ENCODE measurements at places on chromosomes 3 and 15.

- DNase-seq = no peak
Measured at GRCh38 chr3:51931756-51932155, 9.9 kb downstream of the RRP9 start.

GRCh38 chr15:89801471-89802195 lies 13.0 kb downstream of the ANPEP start:
- DNase-seq = no peak

- no peak for DNase-seq
Measured at GRCh38 chr15:32688151-32688639, 29.6 kb upstream of the GREM1 start.

- DNase-seq = no peak
Measured at GRCh38 chr3:101325393-101326134, 5.2 kb upstream of the IMPG2 start.

- DNase-seq = no peak
Measured at GRCh38 chr3:120506828-120507774, 56.3 kb upstream of the FSTL1 start.

DNA sequence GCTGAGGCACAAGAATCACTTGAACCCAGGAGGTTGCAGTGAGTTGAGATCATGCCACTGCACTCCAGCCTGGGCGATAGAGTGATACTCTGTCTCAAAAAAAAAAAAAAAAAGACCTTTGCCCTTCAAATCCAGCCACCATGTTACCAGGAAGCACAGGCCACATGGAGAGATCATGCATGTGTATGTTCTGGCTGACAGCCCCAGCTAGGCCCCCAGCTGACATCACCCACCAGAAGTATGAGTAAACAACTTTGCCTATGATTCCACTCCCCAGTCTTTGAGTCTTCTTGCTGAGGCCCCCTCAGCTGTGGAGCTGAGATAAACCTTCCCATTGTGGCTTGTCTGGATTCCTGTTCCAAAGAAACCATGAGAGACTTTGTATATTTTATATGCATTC lies 3.3 kb upstream of the ARIH2 start:
- no peak for DNase-seq

GRCh38 chr3:21642433-21642832 lies 108.6 kb downstream of the ZNF385D start:
- DNase-seq = no peak

DNA sequence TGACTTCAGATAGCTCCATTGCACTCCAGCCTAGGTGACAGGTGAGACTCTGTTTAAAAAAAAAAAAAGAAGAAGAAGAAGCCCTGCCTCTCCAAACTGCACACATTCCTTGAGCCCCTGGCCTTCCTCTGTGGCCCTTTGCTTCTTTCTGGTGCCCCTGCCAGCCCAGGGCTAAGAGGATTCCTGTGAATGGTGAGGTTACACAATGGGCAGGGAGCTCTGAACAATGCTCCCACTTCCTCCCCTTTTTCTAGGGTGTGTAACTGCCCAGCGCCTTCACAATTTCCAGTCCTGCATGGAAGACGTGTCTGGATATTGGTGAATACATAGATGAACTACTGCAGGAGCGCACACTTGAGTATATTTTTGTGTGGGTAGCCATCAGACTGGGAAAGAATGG lies 3.6 kb upstream of the AMOTL2 start:
- DNase-seq = no peak

- DNase-seq = no peak
Measured at GRCh38 chr15:96312641-96313335, 17.7 kb upstream of the NR2F2 start.

DNA sequence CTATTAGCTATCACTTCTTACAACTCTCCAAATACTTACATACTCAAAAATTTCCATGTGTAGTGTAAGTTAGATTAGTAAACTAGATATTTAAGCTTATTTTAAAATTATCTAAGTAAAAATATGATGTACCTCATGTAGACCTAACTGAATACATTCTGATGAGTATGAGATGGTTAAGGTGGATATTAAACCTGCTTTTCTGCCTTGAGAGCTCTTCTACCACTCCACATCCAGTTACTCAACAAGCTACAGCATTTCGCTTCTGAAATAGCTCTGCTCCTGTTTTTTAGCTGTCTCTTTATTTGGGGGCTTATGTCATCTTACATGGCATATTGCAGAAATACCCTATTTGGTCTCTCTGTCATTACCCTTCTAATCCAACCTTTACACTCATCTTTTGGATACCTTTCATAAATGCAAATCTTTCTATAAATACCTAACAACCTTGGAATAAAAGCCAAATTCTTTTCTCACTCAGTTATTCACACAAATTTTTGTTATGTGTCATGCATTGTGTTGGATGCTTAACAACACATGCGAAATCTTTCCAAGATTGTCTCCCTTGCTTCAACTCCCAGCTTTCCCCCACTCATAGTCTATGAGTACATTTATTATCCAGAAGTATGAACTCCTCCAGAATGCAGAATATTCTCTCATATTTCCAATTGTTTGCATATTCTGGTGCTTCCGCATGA lies 92.0 kb downstream of the ALCAM start:
- no peak for DNase-seq

DNA sequence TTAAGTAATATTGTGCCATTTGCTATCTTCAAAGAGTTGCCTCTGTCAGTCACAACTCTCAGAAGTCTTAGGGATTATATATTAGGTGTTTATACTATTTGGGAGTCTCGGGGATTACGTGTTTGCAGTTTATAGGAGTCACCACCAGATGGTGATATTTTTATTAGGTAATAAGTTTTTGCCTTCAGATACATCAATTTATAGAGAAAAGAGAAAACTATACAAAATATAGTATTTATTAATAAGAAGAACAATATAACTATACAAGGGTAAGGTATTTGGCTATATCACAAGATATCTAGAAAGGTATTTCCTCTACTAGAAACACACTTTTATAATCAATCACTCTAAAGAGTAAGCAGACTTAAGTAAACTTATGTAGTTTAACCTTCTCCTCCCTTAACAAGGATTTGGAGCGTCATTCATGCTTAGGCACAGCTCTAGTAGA lies 10.7 kb upstream of the DHX36 start:
- no peak for DNase-seq

DNA sequence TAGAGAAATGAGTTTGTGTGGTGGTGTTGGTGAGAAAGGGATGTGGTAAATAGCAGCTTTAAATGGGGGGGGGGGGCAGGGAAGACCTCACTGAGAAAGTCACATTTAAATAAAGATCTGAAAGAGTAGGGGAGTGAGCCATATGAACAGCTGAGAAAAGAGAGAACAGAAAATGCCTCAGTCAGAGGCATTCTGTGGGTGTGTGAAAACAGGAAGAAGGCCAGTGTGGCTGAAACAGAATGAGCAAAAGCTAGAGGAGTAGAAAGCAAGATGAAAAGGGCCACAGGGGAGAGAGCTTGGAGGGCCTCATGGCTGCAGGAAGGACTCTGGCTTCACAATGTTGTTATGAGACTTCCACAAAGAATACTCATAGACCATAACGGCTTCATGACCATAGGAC lies 783.3 kb downstream of the ZPLD1 start:
- no peak for DNase-seq

GRCh38 chr3:10299175-10299574 lies 6.4 kb upstream of the GHRL start:
- DNase-seq = no peak

DNA sequence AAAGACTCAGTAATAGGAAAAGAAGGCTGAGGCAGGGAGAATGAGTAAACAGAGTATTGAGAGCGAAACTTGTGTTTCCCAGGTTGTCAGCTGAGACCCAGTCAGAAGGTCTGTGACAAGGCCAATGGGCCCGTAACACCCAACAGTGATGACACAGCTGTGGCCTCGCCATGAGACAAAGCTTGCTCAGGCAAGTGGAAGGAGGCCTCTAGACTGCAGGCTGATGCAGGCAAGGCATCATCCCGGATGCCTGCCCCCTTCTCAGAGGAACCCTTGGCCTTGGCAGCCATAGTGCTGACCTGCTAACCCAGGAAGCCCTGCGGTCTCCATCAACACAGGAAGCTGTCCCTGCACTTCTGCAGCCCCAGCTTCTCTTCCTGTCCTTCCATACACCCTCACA lies 15.4 kb downstream of the RAB6B start:
- no peak for DNase-seq

DNA sequence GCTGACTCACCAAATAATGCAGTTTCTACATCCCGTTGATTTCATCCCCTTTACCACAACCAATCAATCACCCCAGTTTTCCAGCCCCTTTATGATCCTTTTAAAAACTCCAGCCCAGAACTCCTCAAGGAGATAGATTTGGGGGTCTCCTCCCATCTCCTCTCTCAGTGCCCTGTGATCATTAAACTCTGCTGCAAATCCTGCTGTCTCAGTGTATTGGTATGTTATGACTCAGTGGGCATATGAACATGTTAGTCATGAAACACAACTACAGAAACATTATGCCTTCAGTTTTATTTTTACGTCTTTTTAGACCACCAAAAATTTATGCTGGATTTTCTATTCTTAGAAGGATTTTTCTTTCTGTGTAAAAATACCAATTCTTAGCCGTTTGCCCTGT lies 213.7 kb downstream of the DIPK2A start:
- no peak for DNase-seq

- no peak for DNase-seq
Measured at GRCh38 chr3:127632035-127632820, 3.2 kb downstream of the PODXL2 start.

- DNase-seq = no peak
Measured at GRCh38 chr15:90307661-90308060, 42.2 kb downstream of the NGRN start.

GRCh38 chr15:83206526-83207008 lies 1.1 kb downstream of the HDGFL3 start:
- no peak for DNase-seq

DNA sequence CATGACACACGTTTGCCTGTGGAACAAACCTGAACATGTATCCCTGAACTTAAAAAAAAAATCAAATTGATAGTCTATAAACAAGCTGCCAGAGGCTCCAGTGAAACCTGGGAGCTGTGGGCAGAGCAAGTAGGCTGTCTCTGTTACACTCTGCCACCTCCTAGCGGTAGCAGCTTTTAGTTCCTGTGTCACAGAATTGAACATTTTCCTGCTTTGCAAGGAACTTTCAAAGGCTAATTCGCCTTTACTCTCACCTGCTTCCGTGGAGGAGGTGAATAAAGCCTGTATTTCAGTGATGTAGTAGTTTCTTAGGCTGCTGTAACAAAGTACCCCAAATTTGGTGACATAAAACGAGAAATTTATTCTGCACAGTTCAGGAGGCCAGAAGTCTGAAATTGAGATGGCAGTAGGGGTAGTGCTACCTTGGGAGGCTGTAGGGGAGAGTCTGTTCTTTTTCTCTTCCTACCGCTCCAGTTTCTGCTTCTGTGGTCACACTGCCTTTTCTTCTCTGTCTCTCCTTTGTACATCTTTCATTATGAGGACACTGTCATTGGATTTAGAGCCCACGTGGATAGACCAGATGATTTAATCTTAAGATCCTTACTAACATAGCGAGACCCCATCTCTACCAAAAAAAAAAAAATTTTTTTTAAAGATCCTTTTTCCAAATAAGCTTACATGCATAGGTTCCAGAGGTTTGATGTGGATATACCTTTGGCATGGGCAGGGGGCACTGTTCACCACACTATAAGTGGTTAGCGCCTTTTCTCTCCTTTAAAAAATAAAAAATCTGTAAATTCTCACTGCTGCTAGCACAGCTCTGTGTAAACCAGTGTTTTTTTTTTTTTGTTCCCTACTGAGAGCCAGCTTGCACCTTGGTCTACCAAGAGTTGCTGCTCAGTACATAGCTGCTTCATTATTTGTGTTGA lies 25.3 kb downstream of the FBXO22 start:
- no peak for DNase-seq

GRCh38 chr15:70132139-70132538 lies 34.4 kb upstream of the TLE3 start:
- DNase-seq = no peak

- no peak for DNase-seq
Measured at GRCh38 chr3:55624238-55624637, 137.1 kb upstream of the WNT5A start.

DNA sequence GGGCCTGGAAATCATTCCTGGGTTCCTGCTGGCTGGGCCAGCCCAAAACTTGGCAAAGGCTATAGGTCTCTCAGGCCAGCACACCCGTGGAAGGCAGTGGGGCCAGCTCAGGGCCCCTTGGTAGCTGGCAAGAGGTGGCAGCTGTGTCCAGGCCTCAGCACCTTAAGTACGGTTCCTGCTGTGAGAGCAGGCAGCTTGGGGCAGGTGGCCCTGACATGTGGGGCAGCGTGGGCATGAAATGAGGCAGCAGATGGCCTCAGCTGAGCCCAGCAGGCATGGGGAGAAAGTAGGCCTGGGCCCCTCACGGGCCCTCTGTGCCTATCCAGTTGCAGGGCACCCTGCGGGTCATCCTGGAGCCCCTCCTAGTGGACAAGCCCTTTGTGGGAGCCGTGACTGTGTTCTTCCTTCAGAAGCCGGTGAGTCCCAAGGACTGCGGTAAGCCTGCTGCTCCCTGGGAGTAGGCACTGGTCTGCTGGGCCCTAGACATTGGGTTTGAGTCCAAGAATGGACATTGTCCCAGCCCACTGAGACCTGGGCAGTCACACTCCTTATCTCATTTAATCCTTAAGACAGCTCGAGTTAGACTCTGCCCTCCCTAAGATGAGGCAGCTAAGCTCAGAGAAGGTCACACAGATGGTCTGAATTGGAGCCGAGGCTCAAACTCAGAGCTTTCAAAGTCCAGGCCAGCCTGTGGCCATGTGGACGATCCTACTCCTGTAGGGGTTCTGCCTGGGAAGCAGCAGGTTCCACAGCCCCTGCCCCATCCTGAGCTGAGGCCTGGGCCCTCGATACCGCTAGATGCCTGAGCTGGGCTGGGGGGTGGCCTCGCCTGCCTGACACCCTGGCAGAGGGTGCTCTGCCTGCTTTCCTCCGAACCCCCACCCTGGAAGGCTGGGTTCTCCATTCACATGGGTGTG lies 25.5 kb downstream of the ESYT3 start:
- no peak for DNase-seq

DNA sequence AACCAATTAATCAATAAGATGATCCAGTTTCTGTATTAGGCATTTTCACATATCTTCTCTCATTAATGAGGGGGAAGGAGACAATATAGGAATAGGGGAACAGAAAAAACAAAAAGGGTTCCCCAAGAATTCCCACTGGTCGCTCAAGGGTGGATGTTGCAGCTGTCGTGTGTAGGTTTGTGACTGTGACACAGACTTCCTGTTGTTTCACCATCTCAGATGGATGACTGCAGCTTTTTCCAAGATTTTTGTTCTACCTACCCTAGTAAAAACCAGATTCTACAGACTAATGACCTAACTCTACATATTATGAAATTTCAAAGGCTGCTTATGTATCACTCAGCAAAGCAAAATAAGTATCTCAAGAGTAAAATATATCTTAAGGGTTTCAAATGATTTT lies 73.7 kb upstream of the MB21D2 start:
- DNase-seq = no peak

DNA sequence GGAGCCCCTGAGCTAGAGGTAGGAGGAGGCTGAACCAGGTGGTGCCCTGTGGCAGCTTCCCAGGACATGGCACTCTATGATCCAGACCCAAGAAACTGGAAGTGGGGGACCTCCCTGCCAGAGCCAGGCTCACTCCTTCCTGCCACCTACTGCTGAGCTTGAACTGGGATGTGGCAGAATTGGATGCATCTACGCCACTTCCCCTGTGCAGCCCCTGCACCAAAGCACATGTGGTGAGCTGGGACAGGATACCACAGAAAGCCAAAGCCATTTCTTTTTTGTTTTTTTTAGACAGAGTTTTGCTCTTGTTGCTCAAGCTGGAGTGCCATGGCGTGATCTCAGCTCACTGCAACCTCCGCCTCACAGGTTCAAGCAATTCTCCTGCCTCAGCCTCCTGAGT lies 518.0 kb upstream of the PPP2R3A start:
- DNase-seq = no peak

All from stimulated activated CD8-positive, alpha-beta memory T cell treated with anti-CD3 and anti-CD28 coated beads, Interleukin-2, amount 100 ng/mL, for 1 hour (primary cell).